ENCODE measurements at places on chromosomes 11 and 22. TPM values are rescaled to one million over a fixed set of nuclear protein-coding genes. Genes with fewer than 3 reads are reported as not detected.

Gene PKDREJ
- not detected for total RNA-seq

Gene SYT8
- total RNA-seq, result not detected

Gene RFPL1
- total RNA-seq, result not detected

DNA sequence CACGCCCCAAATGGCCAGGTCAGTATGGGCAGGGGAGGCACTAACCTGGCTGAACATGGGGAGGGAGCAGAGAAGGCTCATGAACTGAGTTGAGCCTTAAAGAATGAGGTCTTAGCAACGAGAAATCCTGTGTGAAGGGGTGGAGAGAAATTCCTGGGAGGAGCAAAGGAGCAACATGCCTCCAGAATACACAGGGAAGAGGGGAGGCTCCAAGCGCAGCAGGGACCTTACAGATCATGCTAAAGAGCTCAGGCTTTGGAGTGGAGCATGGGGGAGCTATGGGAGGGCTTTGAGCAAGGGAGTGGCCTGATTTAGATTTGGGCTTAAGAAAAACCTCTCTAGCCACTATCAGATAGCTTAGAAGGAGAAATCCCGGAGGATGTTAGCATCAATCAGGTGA, 88.1 kb downstream of the MN1 start:
- DNase-seq, result no peak
- peaks cover 42% of the 10 kb centered on the region for H3K27me3 ChIP-seq
- no peak overlapping the region for H3K27ac ChIP-seq
- no peak overlapping the region for H3K4me3 ChIP-seq
- no peaks in the 10 kb centered on the region for H3K4me1 ChIP-seq
- no peaks in the 10 kb centered on the region for H3K36me3 ChIP-seq

- peak overlapping the region; percentile 91 for H3K4me3 ChIP-seq
- peaks cover 57% of the 10 kb centered on the region for H3K27me3 ChIP-seq
- H3K27ac ChIP-seq, result no peak overlapping the region
Observed at GRCh38 chr11:110710628-110711381, 1.4 kb downstream of the ARHGAP20 start.

Gene CNGA4
- total RNA-seq, result 0.70 TPM

Gene LZTR1
- total RNA-seq, result 103 TPM

- no peak for DNase-seq
- no peak overlapping the region for H3K27ac ChIP-seq
- H3K4me3 ChIP-seq, result no peak overlapping the region
- peaks cover 3% of the 10 kb centered on the region for H3K4me1 ChIP-seq
- H3K27me3 ChIP-seq, result no peaks in the 10 kb centered on the region
Observed at GRCh38 chr11:11107076-11107723, 245.8 kb downstream of the CSNK2A3 start.

- H3K4me3 ChIP-seq, result no peak overlapping the region
- H3K27ac ChIP-seq, result no peak overlapping the region
- no peaks in the 10 kb centered on the region for H3K36me3 ChIP-seq
- no peaks in the 10 kb centered on the region for H3K4me1 ChIP-seq
- DNase-seq, result no peak
- H3K27me3 ChIP-seq, result peaks cover 20% of the 10 kb centered on the region
Observed at GRCh38 chr11:115170133-115170815, 333.9 kb downstream of the CADM1 start.

DNA sequence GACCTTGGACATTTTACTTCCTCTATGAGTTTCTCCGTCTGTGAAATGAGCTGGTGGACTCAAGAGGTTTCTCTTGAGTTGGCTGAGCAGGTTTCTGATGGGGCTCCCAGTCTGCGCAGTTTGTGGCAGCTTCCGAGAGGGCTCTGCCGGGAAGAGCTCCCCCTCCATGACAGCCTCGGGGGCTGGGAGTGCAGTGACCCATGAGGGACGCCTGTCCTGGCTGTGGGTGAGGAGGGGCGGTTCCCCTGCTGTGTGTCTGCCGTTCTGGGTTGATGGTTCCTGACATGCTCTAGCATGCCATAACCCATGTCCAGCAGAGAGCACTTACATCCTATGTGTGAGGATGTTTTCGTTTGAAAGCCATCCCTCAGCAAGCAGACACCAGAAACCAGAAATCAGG, 14.8 kb downstream of the CSF2RB start:
- H3K27me3 ChIP-seq, result peaks cover 28% of the 10 kb centered on the region
- no peak overlapping the region for H3K27ac ChIP-seq
- H3K36me3 ChIP-seq, result no peaks in the 10 kb centered on the region
- no peak for DNase-seq

Gene KCNK4
- not detected for total RNA-seq

GRCh38 chr11:19790831-19791552, 78.4 kb downstream of the NAV2 start:
- no peak overlapping the region for H3K27ac ChIP-seq
- no peaks in the 10 kb centered on the region for H3K36me3 ChIP-seq
- no peaks in the 10 kb centered on the region for H3K4me1 ChIP-seq
- H3K27me3 ChIP-seq, result peaks cover 10% of the 10 kb centered on the region
- no peak overlapping the region for H3K4me3 ChIP-seq

DNA sequence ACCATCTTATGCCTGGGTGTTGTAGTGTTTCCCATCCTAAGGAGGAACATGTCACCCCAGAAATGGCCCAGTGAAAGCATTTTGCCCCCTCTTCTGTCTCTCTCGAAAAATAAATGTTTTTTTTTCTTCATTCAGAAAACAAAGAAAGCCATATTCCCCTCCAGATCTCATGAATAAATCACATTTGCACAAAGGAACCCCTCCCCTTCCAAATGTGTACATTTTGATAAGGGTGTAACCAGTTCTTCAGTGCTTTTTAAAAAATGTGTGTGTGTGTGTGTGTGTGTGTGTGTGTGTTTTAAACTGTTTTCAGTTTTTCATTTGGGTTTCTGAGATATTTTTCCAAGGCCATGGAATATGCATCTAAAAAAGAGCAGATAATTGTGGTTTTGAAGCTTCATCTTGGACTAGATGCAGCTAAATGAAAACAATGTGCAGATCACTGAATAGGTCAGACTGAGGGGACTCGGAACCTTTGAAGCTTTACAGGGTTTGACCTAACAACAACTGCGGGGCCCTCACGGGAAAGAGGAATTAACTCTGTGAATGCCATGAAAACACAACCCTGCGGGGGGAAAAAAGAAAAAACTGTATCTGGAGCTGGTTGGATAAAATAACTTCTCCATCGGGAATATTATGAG, 76.4 kb downstream of the YAP1 start:
- H3K27me3 ChIP-seq, result peaks cover 7% of the 10 kb centered on the region
- H3K27ac ChIP-seq, result no peak overlapping the region
- H3K36me3 ChIP-seq, result no peaks in the 10 kb centered on the region
- DNase-seq, result no peak

Gene PLA2G3
- total RNA-seq, result not detected

Gene OR51Q1
- not detected for total RNA-seq

DNA sequence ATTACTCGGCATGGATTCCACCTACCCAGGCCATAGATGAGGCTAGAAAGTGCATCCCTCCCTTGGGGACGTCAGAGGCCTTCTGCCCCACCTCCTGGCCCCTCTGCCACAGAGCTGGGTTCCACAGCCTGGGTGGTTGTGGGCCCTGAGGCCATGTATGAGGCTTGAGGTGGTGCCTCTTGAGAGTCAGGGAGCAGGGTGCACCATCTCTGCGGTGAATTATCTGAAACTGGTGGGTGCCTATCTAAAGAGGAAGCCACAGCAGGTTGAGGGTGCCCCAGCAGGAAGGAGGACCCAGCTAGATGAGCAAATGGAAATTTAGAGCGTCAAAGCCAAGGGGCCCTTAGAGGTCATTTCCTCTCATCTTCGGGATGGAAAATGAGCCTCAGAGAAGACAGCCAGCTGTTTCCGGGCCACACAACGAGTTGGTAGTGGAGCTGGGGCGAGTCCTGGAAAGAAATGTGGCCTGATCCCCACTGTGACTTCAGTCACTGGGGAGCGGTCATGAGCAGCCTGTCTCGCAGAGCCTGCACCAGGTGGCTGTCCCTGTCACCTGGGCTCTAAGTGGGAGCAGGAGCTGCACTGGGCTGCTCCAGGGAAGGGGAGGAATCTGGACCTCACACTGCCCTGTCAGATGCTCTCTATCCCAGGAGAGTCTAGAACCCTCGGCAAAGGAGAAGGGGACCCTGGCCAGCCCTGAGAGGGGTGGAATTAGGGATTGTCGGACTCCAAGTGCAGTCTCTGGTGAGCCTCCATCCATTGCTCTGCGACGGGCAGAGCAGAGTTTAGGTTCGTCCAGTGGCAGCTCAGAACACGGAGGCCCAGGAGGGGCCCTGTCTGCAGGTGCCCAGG, 7.3 kb downstream of the ADORA2A start:
- H3K27ac ChIP-seq, result peak overlapping the region; percentile 83
- H3K4me3 ChIP-seq, result peak overlapping the region; percentile 63
- no peaks in the 10 kb centered on the region for H3K36me3 ChIP-seq
- peak; percentile 58 for DNase-seq
- no peaks in the 10 kb centered on the region for H3K27me3 ChIP-seq
- H3K4me1 ChIP-seq, result peaks cover 40% of the 10 kb centered on the region

DNA sequence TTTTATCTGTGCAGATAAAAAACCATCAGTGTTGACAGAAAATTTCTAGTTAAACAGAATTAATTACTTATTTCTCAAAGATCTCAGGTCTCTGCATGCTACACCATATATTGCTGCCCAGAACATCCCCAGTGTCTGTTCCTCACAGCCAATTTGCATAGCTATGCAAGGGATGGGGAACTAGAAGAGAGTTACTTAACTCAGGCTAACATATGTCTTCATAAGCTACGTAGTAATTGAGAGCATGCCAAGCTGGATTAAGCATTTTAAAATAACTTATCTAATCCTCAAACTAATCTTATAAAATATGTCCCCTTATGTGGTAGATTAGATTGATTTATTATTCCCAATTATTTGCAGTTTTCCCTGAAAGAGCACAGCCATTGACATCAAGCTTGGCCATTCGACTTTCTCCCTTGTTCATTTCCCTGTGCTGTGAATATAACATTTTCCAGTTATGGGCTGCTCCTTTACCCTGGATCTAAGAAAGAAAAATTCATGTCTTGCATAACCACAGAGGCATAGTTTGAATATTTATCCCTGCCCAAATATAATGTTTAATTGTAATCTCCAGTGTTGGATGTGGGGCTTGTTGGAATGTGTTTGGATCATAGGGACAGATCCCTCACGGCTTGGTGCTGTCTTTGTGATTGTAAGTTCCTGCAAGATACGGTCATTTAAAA, 69.1 kb downstream of the C11orf87 start:
- DNase-seq, result no peak
- no peak overlapping the region for H3K27ac ChIP-seq
- H3K36me3 ChIP-seq, result no peaks in the 10 kb centered on the region
- no peaks in the 10 kb centered on the region for H3K4me1 ChIP-seq
- H3K4me3 ChIP-seq, result no peak overlapping the region

DNA sequence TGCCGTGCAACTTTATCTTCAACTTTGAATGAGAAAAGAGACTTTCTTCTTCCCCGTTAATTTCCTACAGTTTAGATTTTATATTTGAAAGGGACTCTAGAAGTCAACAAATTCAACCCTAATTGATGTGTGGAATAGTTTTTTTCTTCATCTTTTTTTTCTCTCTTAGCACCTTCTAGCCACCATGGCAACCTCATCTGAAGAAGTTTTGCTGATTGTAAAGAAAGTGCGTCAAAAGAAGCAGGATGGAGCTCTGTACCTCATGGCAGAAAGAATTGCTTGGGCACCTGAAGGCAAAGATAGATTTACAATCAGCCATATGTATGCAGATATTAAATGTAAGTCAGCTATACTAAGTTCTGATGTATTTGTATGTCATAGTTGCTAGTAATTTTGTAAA, 10.5 kb downstream of the GTF2H1 start:
- peaks cover 58% of the 10 kb centered on the region for H3K4me1 ChIP-seq
- H3K27ac ChIP-seq, result peak overlapping the region; percentile 91
- H3K27me3 ChIP-seq, result no peaks in the 10 kb centered on the region
- H3K36me3 ChIP-seq, result peaks cover 86% of the 10 kb centered on the region
- H3K4me3 ChIP-seq, result peak overlapping the region; percentile 69

DNA sequence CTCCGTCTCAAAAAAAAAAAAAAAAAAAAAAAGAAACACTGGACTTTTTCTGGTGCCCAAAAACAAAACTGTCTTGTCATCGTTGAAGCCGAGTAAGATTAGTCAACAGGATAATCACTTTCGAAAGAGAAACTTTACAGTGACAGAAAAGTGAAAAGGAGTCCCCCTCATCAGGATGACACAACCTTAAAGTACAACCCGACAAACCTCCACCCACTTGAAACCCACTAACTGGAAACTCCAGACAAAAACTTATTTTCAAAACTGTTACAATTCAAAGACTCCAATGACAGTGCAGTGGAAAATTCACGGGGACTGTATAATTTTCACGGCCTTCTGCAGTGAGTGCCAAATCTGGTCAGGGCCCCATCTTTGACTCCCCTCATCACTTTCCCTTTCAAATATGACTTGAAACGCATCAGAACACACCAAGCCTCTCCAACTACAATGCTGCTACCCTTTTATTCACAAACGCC, 1.3 kb downstream of the DENND5A start:
- H3K4me3 ChIP-seq, result peak overlapping the region; percentile 97
- H3K36me3 ChIP-seq, result no peaks in the 10 kb centered on the region
- peak overlapping the region; percentile 97 for H3K27ac ChIP-seq
- peak; percentile 55 for DNase-seq
- H3K27me3 ChIP-seq, result no peaks in the 10 kb centered on the region

DNA sequence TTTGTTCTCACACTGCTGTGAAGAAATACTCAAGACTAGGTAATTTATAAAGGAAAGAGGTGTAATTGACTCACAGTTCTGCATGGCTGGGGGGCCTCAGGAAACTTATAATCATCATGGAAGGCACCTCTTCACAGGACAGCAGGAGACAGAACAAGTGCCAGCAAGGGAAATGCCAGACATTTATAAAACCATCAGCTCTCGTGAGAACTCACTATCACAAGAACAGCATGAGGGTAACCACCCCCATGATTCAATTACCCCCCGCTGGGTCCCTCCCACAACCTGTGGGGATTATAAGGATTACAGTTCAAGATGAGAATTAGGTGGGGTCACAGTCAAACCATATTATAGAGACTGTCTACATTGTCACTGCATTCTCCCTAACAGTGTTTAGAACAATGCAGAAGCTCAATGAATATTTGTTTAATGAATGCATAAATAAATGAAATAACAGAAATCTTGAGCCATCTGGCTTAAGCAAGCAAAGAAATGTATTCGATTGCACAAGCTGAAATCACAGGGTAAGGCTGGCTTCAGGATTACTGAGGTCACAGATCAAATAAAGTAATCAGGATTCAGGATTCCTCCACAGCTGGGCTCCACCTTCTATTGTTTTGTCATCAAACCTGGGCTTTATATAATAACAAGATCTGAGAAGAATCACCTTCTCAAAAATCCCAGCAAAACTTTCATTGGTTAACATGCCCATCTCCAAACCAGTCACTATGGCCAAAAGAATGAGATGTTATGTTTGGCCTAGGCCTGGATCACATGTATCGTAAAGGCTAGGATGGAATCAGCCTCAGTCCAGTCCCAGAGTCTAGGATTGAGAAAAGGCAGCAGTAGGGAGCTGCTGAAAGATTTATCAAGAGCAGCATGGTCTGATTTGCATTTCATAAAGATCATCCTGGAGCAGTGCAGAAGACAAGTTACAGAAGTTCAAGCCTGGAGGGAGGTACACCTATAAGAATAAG, 137.8 kb upstream of the UBASH3B start:
- H3K27me3 ChIP-seq, result peaks cover 15% of the 10 kb centered on the region
- H3K4me3 ChIP-seq, result no peak overlapping the region
- no peak overlapping the region for H3K27ac ChIP-seq
- no peaks in the 10 kb centered on the region for H3K36me3 ChIP-seq
- no peaks in the 10 kb centered on the region for H3K4me1 ChIP-seq
- DNase-seq, result no peak
